CD4-positive, CD25-positive, alpha-beta regulatory T cell (primary cell): ENCODE measurements at places on chromosomes 7 and 10. TPM values are rescaled to one million over a fixed set of nuclear protein-coding genes. Genes with fewer than 3 reads are reported as not detected.

The SPDYE18 gene
- 2.7 TPM for total RNA-seq

The KAT6B gene
- 67.1 TPM for total RNA-seq

The ZNF735 gene
- not detected for total RNA-seq

The FXYD4 gene
- not detected for total RNA-seq

The TEX47 gene
- not detected for total RNA-seq

The ANKRD61 gene
- total RNA-seq = not detected

The PTPRZ1 gene
- total RNA-seq = not detected

The FAS gene
- 169 TPM for total RNA-seq

The LRRC18 gene
- total RNA-seq = not detected

GRCh38 chr7:54292171-54292925 is 249.8 kb upstream of the VSTM2A start:
- no peak for DNase-seq

DNA sequence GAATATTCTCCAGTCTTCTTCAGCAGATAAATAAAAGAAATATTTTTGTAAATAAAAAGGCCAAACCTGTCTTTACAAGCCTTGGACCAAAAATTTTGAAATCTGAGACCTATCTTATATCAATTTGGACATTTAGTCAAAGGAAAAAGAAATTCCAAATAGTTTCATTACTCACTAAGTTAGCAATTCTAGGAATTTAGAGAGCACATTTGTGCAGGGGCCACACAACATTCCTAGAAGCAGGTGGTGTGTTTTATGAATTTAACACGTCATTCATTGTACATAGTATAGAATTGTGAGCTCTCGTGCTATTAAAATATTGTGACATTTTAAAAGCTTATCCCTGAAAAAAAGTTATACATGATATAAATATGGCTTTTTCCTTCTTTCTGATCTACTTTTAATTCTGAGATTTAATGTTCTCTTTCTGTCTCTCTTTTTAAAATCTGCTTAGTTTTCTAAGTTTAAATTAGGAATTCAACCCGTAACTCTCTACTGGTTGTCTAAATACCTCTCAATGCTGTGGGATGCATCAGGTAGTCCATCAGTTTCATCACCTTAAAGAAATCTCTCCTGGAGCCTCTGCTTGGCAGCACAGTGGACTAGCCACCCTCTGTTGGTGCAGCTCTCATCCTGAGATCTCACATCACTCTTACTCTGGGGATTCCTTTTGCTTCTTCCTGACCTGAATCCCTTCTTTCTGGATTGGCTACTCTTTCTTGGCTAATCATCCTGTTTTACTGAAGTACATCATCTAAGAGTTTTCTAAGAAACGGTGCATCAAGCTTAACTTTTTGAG is 124.5 kb downstream of the SEMA3E start:
- DNase-seq = no peak

- no peak for DNase-seq
These were observed 137.0 kb downstream of the NRF1 start for GRCh38 chr7:129748356-129749109.

DNA sequence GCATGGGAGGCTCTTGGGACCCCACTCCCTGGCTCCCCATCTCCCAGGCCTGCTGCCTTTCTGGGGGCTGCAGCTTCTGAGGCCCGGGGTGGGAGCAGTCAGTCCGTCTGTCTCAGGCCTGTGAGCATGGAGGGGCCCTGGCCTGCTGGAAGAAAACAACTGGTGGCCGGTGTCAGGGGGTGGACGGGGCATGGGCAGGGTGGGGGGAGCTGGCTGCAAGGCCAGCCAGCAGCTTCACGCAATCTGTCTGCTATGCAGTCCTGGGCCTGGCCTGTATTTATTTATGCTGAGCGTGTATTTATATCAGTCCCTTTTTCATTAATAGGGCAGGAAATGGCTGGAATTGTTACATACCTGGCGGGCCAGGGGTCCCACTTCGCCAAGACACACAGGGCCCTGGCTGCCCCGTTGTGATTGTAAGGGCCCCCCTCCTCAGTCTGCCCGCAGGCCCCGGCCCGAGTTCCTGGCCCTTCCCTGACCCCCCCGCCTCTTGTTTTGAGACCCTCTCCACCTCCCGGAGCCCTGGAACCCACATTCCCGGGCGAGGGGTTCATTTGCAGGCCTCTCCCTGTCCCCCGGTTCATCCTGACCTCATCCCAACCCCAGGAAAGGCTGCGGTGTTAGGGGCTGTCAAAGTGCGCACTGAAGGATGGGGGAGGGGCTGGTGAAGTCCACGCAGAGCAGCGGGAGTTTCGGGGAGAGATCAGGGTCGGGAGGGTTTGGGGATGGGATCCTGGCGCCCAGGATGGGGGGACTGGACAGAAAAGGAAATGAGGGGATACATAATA is 8.2 kb downstream of the TMEM270 start:
- DNase-seq = no peak

DNA sequence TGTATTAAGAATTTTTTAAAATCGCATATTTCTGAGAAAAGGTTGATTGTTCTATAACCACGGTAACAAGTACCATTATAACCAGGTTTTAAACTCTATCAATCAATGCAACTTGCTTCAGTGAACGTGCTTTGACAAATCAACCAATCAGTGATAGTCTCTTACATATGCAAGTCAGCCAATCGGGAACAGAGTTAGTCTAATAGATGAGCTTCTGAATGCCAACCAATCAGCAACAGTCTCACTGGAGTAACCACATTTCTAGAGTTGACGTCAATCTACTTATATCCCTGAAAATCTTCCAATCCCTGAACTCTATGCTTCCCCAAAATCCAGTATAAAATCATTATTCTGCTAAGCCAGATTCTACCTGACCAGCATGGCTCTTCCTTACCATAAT is 44.7 kb upstream of the TRUB1 start:
- DNase-seq = no peak

DNA sequence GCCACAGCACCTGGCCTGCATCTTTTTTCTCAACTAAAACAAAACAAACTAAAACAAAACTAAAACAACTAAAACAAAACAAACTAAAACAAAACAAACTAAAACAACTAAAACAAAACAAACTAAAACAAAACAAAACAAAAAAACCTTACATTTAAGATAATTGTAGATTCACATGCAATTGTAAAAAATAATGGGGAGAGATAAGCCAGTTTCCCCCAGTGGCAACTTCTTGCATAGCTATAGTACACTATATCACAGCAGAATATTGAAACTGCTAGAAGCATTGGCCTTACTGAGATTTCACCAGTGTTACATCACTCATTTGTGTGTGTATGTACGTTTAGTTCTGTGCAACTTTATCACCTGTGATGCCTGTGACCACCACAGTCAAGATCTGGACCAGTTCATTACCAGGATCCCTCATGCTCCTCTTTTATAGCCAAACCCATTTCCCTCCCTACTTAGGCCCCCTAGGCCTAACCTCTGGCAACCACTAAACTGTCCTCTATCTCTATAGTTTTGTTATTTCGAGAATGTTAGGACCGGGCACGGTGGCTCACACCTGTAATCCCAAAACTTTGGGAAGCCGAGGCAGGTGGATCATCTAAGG is 9.3 kb downstream of the FXYD4 start:
- DNase-seq = no peak

- no peak for DNase-seq
These were observed 27.3 kb downstream of the HYAL4 start for GRCh38 chr7:123871998-123872867.

DNA sequence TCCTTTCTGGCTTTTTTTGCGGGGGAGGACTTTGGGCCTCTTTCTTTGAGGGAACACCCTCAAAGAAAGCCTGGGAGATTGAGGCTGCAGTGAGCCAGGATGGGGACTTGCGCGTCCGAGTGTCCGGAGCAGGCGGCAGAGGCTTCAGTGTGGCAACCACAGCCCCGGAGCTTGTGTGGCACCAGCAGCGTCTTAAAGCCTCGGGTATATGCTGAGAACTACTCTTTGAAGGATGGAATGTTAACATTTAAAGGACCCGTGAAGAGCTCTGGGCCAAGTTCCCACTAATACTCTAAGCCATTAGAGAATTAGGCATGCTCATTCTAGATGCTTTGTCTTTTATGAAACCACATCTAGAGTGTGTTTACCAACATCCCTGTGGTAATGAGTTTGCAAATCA is 168.2 kb downstream of the SEPTIN7 start:
- no peak for DNase-seq

- no peak for DNase-seq
These were observed 30.5 kb downstream of the BICC1 start for GRCh38 chr10:58543141-58543540.

DNA sequence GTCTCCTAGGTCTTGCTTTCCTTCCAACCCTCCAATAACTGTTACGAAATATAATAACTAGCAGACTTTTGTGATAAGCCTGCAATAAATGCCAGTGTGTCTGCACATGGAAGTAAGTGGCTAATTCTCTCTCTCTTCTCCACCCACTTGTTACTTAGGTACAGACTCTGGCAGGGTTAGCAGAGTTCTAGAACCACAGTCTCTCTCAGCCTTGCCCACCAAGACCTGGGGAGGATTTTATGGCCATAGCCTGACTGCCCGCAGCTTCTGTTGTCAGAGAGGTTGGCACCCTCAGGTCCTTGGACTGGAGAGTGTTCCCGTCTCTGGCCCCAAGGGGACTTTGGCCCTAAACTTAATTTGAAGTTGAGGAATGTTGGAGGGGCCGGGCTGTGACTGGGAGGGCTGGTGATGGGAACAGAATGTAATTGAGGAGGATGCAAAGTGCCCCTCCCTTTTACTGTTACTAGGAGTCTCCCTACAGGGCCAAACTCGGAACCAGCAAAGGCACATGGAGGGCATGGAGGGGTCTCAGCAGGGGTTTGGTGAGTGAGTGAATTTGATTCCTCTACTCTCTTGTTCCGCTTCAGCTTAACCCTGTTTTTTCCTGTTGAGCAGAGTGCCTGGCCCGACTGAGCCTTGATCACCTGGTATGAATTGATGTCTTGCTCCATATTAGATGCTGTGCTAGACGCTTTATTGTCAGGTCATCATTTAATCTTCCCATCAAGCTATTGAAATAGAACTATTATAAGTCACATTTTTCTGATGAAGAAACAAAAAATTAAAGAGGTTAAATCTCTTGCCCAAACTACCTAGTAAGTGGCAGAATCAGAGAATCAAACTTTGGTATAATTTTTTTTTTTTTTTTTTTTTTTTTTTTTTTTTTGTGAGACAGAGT is 37.0 kb upstream of the LCOR start:
- no peak for DNase-seq

DNA sequence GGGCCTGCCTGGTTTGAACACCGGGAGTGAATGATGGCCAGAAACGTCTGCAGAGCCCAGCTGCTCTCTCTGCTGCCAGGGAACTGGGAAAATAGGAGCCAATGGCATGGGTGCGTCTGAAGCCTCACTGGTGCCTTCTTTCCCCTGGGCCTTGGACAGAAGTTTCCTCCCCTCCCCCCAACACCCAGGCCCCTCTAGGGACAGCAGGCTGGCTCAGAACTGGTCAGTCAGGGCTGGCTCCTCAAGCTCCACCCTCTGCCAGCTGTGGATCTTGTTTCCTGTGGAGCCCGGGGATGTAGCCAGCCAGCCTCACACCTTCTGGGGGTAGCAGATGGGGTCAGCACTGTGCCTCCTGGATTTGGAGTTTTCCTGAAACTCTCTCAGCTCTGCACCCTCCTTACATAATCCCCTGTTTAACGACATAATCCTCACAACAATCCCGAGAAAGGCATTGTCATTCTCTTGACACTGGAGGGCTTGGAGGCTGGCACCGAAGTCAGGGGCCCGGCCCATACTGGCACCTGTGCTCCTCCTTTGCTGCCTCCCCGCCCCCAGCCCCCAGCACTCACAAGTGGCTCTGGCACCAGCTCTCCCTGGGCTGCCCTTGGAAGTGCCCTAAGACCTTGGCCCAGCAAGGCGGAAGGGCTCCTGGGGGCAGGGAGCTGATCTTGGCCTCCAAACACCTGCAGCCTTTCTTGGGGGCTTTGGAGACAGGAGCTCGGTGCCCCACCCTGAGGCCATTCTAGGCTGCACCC is 5.7 kb downstream of the LDB3 start:
- DNase-seq = no peak

DNA sequence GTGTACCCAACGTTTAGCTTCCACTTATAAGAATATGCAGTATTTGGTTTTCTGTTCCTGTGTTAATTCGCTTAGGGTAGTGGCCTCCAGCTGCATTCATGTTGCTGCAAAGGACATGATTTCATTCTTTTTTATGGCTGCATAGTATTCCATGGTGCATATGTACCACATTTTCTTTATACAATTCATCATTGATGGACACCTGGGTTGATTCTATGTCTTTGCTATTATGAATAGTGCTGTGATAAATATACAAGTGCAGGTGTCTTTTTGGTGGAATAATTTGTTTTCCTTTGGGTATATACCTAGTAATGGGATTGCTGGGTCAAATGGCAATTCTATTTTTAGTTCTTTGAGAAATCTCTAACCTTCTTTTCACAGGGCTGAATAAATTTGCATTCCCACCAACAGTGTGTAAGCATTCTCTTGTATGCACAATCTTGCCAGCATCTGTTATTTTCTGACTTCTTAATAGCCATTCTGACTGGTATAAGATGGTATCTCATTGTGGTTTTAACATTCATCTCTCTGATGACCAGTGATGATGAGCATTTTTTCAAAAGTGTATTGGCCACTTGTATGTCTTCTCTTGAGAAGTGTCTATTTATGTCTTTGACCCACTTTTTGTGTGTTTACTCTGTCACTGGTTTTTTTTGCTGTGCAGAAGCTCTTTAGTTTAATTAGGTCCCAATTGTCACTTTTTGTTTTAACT is 72.5 kb upstream of the CC2D2B start:
- no peak for DNase-seq

DNA sequence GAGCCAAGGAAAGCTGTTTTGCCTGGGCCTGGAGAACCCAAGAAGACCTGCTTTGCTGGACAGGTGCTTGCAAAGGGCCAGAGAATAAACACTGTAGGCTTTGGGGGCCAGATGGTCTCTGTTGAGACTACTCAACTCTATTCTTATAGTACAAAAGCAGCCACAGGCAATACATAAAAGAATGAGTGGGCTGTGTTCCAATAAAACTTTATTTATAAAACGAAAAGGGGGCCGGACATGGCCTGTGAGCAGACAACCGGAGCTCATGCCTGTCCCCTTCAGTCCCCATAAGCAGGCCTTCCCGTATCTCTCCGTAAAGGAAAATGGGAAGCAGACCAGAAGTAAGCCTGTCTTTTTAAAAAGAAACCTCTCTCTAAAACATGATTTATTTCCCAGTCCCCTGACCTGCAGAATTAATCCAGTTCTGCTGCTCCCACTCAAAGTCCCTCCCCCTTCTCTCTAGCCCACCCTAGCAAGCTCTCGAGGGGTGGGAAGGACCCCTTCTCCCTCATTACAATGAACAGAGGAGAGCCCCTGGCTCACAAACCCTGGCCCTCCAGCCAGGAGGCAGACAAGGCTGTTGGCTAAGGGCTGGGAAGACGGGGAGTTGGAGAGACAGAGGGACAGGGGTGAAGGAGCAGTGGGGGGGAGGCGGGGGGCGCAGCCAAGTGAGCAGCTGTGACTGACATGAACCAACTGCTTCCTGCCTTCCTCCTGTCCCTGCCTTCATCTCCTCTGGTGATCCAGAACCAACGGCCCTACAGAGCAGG is 177.8 kb downstream of the NEURL1 start:
- no peak for DNase-seq

DNA sequence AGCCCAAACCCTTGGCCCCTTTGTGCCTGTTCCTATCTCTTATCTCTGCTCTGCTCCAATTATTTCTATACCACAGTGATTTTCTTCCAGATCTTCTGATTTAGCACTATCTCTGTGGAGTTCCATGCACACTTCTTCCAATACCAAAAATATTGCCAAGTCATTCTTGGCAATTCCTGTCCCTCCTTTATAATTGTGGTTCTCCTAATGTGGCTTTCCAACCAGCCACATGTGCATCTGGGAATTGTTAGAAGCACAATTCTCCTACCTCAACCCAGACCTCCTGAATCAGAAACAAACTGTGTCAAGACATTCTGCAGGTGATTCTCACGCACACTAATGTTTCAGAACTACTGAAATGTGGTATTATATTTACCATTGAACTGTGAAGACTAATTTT is 447.8 kb upstream of the IGFBP3 start:
- no peak for DNase-seq
